ENCODE measurements at places on chromosomes 7 and 10.

DNA sequence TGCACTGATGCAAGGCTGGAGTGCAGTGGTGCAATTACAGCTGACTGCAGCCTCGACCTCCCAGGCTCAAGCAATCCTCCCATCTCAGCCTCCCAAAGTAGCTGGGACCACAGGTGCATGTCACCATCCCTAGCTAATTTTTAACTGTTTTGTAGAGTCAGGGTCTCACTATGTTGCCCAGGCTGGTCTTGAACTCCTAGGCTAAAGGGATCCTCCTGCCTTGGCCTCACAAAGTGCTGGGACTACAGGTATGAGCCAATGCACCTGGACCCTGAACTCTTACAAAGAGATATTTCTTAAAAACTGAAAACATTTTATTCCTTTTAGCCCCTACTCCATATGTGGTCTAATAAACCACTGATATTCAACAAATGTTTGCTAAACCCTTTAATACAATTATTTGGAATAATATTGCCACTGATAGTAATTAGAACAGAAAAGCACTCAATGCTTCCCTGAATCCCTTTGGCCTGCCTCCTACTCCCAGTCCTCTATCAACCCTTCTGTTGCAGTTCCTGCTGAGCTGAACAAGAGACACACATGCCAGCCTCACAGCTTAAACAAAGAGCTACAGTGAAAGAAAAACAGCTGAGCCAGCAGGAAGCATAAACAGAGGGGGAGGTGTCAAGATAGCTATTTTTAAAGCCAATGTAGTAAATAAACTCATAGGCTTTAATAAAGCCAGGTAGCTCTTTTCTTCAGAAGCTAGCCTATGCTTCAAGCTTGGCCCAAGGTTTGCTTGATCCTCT is 7.0 kb upstream of the GNAI1 start:
- no peak for DNase-seq

- no peak for DNase-seq
Measured at GRCh38 chr10:45373003-45373575, 927 bp upstream of the ALOX5 start.

DNA sequence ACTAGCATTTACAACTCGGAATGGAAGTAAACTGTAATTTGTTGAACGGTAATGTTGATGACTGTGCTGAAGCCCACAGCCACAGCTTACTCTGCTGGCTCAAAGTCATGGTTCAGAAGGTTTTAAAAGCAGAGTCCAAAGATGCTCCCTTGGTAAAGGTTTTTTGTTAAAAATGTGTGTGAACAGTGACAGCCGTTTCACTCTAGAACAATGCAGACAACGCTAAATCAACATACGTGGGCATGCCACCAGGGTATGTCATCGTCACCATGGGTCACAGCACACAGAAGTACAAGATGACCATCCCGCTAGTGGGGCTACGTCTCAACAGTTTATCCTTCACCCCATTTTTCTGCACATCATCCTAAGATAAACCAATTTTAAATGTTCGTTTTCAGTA is 106.5 kb upstream of the LANCL2 start:
- DNase-seq: no peak

DNA sequence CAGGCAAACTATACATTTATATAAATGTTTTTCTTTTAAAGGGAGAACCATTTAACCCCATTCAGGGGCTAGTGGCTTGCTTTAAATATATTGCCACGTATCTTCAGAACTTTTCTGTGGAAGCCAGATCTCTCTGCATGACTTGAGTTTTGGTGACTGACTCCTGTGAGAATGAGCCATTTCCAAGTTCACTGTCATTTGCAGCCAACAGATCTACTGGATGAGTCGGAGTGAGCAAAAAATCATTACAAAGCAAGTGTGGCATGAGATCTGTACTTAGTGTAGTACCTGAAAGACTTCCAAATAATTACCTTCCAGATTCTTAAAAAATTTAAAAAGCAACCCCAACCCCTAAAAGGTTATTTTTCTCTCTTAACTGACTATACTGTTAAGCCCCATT is 45.6 kb downstream of the PDSS1 start:
- no peak for DNase-seq

DNA sequence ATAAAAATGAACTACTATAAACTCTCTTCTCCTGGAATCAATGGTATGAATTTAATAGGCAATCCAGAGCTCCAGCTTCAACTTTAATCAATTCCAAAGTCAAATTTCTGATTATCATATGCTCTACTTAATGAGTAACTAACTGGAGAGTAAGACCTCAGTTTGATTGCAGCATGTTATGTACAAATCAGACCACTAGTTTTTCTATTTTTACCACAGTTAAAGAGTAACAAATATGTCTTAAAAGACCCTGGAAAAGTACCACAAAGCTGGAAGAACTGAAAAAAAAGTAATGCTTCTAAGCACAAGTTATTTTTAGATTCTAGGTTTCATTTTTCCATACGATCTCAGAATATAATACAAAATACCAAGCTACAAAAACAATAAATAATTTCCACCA is 56.0 kb upstream of the TNKS2 start:
- no peak for DNase-seq

DNA sequence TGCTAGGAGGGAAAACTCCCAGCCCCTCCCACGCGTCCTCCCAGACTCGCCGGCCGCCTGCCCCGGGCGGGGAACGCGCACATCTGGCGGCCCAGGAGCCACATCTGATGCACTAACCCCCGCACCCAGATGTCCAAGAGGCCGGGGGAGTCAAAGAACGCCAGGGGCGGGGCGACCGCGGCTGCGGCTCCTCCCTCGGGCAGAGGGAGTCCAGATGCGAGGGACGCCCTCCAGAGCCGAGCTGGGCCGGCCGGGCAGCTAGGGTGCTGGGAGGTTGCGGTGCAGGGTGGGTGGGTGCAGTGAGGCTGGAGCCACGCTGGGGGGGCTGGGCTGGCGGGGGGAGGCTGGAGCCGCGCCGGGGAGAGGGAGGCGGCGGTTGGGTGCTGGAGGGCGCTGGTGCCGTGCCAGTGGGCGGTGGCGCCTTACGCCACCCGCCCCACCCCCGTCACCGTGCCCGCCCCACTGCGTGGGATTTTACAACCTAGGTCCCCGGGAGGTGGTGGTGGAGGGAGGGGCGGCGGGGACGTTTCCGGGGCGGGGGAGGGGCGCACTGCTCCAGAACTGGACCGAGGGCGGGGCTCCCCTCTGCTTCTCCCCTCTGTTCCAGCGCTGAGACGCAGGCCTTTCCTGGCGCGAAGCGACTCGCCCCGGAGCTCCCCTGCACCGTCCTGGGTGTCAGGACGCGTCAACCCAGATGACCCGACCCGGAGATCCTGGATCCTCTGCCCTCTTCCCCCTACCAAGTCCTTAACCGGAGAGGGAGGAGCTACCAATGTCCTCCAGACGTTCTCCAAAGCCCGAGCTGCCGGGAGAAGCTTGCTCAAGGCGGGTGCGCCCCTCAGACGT is 109.1 kb downstream of the REEP3 start:
- peak; percentile 65 for DNase-seq

- no peak for DNase-seq
Measured at GRCh38 chr10:12221323-12222298, 25.6 kb downstream of the CDC123 start.

GRCh38 chr10:74246495-74246894 is 95.5 kb downstream of the ADK start:
- no peak for DNase-seq

- no peak for DNase-seq
Measured at GRCh38 chr10:113131613-113132261, 181.7 kb downstream of the TCF7L2 start.

- DNase-seq: no peak
Measured at GRCh38 chr10:88810196-88810961, 7.8 kb downstream of the LIPM start.

DNA sequence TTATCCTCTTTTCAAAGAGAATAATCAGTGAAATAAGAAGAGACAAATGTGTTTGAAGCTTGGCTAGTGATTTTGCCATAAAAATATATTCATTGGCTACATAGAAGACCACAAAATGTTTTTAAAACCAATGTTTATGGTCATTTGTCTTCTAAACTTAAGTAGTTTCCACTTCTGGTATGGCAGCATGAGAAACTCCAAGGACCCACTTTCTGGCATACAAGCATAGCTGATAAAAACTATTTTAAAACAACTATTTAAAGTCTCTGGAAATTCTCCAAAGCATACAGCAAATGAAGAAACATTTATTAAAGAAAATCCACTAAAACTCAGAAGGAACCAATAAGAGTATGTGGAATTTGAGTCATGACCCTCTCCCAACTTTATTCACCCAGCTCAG is 89.2 kb upstream of the TOMM7 start:
- no peak for DNase-seq

DNA sequence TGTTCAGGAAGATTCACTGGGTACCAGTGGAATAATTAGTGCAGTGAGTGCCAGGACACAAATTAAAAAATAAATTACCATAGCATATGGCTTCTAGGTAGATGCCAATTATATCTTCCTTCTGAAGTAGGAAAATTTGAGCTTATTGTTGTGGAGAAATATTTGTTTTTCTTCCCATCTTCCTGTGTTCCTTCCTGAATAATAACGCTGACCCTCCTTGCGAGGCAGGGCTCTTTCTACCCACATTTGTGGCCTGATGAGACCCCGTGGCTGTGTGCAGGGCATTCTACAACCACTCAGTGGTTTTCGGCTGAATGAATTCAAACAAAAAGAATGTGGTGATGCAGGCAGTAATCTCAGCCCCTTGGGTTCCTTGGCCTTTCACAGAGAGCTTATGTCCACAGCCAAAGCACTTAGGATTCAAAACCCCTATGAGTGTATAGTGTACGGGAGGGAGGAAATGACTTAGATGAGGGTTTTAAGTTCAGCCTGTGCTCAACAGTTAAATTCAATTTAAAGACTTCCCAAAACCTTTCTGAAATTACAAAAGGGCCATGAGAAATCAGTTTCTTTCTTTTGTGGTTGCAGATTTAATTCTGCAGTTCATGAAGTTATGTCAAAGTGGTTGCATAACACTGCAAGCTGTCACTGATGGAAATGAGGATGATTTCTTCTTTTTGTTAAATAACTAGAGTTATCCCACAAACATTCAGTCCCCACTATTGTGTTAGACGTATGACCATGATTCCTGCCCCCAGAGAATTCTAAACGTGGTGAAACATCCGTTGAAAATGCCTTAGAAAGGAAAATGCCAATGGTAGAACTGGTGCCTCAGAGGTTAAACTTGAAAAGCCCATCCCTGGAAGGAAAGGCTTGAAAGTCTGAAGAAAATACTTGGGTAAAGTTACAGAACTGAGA is 255.3 kb downstream of the FZD1 start:
- DNase-seq: no peak

DNA sequence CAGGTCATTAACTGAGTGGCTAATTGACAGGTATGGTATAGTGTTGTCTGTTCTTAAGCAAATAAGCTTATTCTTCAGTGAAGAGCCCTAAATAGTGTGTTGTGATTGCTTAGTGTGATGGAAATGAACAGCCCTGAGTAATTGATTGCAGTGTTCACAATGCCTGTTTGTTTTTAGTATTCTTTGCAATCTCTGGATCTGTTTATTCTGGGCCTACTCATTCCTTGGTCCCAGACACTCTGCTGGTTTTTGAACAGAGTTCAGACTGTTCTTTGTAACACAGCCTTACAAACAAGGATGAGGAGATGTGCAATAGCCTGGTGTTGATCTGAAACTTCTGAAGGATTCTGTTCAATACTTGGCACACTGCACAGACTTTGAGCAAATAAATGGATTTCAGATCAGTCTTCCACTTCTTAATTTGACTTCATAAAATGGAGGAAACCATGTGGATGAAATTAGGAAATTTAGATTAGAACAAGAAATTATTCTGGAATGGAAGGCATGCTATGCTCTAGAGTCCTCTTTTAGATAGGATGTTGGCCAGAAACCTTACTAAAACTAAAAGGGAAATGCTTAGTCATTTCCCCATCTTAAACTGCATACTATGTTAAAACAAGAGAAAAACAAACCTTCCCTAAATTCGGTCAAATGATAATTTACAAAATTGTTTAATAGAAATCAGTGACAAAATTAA is 444.2 kb upstream of the SEMA3D start:
- DNase-seq: no peak

DNA sequence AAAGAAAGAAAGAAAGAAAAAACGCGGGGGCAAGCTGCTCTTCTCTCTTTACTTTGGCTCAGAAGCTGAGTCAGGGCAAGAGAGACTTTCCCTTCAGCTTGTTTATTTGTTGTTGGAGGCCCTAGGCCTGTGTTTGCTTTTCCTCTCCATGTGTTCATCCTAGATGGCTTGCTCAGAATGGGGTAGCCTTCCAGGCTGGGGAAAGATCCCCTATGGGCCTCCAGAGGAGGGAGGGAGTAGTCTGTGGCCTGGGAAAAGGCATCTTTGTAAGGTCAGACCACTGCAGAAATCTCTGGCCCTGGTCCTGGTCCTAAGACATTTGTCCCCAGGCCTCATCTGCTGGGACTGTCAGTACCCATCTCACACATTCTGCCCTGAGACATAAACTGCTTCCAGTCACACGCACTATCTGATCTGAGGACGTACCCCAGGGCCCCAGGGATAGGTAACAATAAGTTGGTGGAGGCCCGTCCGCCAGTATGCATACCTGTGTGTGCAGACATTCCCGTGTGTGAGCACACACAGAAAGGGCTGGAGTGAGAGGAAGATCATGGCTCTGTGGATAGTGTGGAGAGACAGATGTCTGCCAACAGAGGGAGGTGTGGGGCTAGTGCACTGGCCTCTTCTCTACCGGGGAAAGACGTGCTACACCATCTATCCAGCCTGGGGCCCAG is 4.9 kb upstream of the SCD start:
- DNase-seq: peak; percentile 42

GRCh38 chr10:130573446-130573845 is 437.3 kb downstream of the GLRX3 start:
- DNase-seq: no peak

DNA sequence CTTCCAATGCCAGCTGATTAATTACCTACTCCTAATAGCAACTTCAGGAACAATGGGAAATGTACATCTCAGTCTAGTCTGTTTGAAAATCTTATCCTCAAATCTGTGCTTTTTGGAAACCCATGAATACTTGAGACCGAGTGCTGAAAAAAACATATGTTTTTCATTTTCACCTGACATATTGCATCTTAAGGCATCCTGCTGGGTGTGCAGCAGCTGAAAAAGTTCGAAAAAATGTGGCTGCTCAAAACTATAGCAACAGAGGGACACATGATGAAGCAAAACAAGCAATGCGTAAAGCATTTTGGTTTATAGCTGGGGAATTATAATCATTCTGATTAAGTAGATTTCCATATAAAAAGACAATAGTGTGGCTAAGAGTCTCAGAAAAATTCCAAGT is 218.0 kb downstream of the CREB5 start:
- no peak for DNase-seq

DNA sequence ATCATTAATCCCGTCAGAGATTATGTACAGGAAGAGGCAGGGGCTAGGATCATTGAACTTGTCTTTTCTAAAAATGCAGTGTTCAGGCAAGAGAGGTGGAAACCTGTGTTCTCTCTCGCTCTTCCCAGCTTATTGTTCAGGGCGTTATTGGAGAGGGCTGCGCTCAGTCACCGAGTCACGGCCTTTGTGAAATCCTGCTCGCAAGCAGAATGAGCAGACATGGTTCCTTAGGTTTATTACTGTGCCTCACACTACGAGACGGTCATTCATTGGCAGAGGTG is 631 bp upstream of the PRKRIP1 start:
- DNase-seq: no peak

- no peak for DNase-seq
Measured at GRCh38 chr10:28199941-28200340, 102.9 kb downstream of the MPP7 start.

Measured in stimulated activated CD4-positive, alpha-beta T cell treated with anti-CD3 and anti-CD28 coated beads, Interleukin-1b, Interleukin-23, amount 100 ng/mL, for 48 hours (primary cell).